Adipocyte (in vitro differentiated cells): ENCODE measurements at places on chromosomes 3 and 15.
A peak's percentile ranks its signal among the peaks of the same experiment; 100 is the strongest.

DNA sequence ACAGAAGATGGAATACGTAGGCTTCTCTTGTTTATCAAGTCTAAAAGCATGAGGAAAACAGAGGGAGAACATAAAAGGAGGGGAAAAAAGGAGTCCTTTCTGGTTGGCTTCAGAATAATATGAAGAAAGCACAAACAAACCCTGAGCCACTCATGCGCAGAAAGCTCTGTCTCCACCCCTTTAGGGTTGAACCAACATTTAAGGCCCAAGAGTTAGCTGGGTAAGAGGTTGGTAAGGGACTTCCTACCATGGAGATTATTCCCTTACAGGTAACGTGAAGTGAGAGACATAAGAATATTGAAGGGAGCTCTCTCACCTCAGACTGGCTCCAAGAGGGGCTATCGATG, 145.3 kb downstream of the RORA start:
- DNase-seq, result no peak

GRCh38 chr15:74642734-74643664, 27.4 kb downstream of the CLK3 start:
- DNase-seq, result peak; percentile 37

GRCh38 chr3:40073310-40074007, 236.0 kb upstream of the EIF1B start:
- no peak for DNase-seq

GRCh38 chr15:77563623-77564156, 69.0 kb downstream of the LINGO1 start:
- DNase-seq, result no peak

DNA sequence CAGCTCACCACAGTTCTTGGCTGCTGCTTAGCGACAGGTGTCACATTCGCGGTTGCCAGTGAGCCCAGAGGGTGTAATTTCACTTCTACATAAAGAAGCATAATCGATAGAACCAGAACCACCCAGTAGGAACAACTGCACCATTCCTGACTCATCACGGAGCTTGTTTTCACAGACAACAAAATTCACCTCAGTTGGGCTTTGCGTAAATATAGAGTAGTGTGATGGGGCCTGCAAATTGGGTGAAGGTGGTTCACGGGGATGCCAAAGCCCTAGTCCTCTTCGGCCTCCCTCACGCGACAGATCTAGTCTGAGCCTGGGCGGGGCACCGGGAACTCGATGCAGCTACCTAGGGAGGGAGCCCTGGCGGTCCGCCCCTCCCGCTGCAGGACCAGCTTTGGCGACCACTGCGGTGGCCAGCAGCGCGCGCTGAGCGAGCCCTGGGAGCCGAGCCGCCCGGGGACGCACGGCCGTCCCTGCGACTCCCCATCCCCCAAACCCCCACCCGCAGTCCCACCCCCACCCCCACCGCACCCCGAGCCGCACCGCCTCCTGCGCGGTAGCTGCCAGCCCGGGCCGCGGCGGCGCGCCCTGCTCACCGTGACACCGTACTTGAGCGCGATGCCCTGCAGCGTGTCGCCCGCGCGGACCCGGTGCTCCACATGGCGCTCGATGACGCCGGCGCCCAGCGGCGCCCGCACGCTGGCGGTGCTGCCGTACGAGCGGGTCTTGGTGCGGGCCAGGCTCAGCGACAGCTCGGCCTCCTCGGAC, 519 bp downstream of the LYSMD2 start:
- peak; percentile 46 for DNase-seq

GRCh38 chr3:65535260-65535659, 503.5 kb downstream of the MAGI1 start:
- DNase-seq, result no peak

DNA sequence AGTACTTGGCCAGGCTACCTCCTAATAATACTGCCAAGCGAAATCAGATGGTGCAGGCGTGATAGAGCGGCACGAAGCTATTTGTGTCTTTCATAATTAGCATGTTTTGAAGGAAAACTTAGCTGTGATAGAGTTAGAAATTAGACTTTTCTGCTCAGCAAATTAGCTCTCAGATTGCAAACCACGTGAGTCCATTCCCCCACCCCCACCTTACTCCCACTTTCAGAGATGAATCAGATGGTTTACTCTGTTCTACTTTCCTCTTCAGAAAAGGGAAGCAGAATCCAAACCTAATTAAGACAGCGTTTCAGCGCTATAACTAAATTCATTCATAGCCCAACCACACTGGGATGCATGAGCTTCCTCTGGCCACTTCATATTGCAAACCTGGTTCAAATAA, 214.6 kb downstream of the SLCO3A1 start:
- DNase-seq, result no peak

DNA sequence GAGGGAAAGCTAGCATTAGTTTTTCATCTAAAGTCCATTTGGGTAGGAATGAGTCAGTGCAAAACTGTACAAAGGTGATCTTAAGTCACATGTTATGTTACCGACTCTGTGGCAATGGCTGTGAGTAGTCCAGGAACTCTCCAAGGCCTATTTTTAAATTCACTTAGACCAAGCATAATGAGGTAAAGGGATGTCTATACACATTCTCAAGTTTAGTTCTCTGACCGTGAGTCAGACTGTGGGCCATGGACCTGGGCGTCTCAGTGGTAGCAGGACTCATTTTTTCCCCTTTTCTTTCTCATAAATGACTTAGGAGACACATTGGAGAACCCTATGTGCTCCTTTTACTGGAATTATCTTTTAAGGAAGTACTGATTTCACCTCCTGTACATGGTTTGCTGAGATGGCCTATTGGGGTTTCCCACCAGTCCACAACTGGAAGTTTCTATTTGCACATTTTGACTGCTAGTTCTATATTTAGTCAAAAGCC, 488.7 kb upstream of the TPRG1 start:
- DNase-seq, result peak; percentile 69

DNA sequence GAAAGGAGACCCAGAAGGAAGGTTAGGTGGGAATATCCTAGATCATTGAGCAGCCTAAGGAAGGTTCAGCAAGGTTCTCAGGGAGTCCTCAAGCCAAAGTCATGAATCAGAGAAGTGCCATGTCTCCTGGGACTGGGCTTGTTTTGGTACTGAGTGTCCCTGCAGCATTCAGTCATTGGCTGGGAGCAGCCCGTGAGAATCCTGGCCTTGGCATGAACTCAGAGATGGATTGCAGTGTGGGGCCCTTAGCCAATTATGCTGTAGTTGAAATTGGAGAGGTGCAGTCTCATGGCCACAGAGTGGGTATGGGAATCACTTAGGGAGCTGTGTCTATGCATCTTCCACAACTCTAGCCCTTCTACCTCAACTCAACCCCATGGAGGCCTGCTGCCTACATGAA, 17.0 kb upstream of the PPM1L start:
- peak; percentile 20 for DNase-seq

GRCh38 chr3:37535526-37536432, 325.9 kb upstream of the CTDSPL start:
- DNase-seq, result no peak

GRCh38 chr3:95148107-95148506, 1085.2 kb downstream of the NSUN3 start:
- DNase-seq, result no peak

- DNase-seq, result no peak
Measured at GRCh38 chr3:63508305-63508704, 144.2 kb upstream of the SNTN start.

DNA sequence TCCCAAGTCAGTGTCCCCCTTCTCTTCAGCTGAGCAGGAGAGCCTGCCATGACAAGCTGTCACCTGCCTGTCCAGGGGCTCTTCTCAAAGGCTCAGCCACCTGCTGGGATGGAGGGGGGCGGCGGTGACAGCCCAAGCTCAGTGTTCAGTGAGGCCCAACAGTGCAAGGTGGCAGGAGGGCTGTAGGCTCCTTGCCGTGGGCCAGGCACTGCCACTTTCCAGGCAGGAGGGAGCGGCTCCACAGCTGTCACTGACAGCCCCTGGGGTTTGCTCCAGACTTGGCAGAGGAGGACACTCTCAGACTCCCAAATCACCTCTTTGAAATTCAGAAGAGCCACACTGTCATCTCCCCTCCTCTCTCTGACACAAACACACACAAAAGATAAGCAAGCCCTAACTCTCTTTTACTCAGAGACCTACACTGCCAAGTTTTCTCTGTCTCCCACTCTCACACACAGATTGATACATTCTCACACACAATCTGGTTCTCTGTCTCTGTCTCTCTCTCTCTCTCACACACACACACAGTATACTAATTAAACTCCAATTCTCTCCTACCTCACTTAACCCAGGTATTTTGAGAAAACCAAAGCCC, 443.3 kb downstream of the EPHB1 start:
- no peak for DNase-seq

DNA sequence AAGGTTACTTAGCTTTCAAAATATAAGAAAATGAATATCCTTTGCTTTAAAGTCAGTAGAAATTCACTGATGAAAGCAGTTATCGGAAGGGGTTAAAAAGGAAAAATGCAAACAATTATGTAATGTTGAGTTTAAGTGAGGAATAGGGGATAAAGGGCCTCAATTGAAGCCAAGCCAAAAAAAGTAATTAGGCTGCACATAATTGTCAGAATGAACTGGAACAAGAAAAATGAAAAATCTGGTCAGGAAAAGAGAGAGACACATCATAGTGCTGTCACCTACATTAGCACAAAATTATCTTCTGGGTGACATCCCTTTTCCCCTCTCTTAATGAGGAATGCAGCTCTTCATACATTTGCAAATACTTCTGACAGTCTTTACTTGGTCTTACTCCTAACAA, 48.8 kb upstream of the PIK3R4 start:
- no peak for DNase-seq

DNA sequence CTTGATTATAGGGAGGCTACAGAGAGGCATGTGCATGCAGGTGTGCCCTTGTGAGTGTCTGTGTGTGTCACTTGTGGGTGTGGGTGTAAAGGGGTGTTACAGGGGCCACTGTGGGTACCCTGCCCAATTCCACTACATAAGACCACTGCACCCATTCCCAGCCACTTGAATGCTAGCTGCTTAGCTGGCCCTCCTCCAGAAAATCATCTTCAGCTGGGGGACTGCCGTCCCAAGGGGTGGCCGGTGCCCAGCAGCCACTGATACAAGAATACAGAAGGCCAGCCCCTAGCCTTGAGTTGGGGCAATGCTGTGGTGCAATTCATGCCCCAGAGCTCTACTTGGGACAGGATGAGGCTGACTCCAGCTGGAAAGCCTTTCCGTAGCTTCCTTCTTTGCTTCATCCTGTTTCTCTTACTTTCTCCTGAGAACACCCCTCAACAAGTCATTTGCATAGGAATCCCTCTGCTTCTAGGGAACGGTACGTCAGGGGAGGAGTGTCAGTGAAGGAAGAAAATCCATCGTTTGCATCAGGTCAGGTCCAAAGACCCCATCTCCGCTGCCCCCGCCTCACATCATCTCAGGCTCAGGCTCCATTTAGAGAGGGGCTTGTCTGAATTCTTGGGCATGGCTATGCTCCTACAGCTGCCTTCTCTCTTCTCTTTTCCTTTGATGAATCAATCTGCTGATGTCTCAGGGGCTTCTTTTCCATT, 72.0 kb downstream of the SCN5A start:
- DNase-seq, result no peak

GRCh38 chr15:58551084-58551763, 119.4 kb downstream of the LIPC start:
- DNase-seq, result no peak

DNA sequence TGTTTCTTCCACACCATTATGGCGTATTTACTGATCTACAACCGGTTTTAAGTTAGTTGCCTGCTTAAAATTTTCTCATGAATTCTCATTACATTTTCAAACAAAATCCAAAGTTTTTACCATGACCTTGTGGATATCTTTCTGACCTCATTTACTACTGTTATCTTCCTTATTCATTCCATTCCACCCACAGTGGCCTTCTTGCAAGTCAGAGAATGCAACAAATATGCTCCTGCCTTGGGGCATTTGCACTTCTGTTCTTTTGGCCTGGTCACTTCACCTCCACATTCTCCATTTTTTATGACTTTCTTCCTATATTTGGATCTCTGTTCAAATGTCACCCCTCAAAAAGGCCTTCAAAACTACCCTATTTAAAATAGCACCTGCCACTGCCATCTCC, 8.8 kb upstream of the SLC15A2 start:
- DNase-seq, result peak; percentile 6

DNA sequence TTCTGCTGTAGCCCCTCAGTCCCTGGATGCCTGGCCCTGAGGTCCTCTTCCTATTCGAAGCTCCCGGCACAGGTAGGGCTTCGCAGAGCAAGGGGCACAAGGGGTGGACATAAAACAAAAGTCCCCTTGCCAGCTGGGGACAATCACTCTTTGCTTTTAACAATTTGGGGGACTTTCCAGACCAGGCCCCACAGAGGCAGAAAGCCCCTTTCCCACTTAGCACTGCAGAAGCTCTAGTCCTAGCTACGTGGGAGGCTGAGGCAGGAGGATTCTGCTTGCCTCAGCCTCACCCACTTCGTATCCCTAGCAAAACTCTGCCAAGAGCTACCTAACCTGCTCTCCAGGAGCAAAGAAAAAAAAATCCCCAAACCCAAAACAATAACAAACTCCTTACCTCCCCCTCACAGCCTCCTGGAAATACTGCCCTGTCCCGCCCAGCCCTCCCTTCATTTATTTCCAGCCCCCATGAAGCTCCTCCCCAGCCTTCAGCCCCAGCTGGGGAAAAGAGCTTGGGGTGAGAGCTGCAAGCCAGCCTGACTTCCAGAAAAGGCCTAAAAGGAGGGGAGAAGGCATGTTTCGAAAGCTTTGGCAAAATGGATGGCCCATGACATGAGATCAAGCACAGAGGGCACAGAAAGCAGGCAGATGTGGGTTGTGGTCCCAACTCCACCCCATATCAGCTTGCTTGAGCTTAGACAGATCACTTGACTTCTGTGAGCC, at the start of gene CIDEC:
Gene CIDEC (minus strand): TSS at position 424 of the 720 bp plus-strand sequence. CDS start 1,767 bp downstream, outside the sequence.
- no peak for DNase-seq

GRCh38 chr15:93801206-93801605, 430.2 kb upstream of the MCTP2 start:
- no peak for DNase-seq

DNA sequence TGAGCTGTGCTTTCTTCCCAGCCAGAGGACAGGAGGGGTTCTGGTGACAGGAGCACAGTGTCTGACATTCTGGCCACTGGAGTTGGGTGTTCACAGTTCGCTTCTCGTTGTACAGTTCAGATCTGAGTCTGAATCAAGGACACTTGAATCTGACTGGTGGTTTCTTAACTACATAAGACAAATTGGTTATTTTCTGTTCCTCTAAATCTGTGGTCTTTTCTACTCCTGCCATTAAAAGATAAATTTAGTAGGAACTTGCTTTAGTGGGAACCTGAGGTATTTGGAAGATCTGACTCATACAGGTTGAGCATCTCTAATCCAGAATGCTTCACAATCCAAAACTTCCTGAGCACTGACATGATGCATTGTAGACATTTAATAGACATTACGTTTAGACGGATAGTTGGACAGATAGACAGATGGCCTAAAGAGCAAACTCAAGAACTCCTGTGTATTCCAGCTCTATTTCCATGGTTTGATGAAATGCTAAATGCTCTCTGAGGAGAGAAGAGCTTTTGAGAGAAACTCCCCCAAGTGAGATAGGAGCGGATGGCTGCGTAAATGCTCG, 71.0 kb downstream of the CCK start:
- DNase-seq, result no peak

- DNase-seq, result no peak
Measured at GRCh38 chr15:47754312-47754711, 37.0 kb downstream of the SEMA6D start.

GRCh38 chr3:38089163-38089562, 47.8 kb downstream of the ACAA1 start:
- no peak for DNase-seq

- no peak for DNase-seq
Measured at GRCh38 chr15:65512807-65513416, 4.6 kb downstream of the DPP8 start.
